Stimulated activated CD4-positive, alpha-beta T cell treated with anti-CD3 and anti-CD28 coated beads, Interleukin-1b, Interleukin-23, amount 100 ng/mL, for 48 hours (primary cell): ENCODE measurements at places on chromosomes 13 and 19.

DNA sequence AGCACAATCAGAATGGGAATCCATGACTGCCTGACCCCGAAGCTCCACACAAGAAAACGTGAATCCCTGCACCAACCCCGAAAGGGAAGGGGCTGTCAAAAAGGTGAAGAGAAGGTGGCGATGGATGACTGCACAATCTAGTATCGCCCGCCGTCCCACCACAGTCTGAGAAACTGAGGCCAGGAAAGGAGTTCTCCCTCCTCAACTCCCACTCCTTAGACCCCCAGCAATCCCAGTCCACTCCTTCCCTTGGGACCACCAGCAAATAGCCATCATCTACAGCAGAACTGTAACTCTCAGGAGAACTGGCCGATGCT lies 451 bp downstream of the NOSIP start:
- no peak for DNase-seq

DNA sequence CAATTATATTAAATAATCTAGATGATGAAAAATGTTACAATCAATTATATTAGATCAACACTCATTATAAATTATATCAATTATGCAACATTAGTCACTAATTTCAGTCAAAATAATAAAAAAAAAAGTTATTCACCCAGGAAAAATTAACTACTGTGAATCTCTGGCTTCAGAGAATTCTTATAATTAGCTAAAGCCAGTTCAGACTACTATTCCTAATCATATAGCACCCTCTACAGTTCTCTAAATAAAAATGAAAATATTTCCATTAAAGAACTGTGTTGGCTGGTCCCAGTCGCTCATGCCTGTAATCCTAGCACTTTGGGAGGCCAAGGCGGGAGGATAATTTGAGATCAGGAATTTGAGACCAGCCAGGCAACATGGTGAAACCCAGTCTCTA lies 33.0 kb downstream of the XPO4 start:
- DNase-seq = no peak

- DNase-seq = peak; percentile 18
These were observed 16.5 kb upstream of the RNF17 start for GRCh38 chr13:24747248-24748060.

GRCh38 chr13:101140936-101141335 lies 275.4 kb downstream of the NALCN start:
- no peak for DNase-seq

DNA sequence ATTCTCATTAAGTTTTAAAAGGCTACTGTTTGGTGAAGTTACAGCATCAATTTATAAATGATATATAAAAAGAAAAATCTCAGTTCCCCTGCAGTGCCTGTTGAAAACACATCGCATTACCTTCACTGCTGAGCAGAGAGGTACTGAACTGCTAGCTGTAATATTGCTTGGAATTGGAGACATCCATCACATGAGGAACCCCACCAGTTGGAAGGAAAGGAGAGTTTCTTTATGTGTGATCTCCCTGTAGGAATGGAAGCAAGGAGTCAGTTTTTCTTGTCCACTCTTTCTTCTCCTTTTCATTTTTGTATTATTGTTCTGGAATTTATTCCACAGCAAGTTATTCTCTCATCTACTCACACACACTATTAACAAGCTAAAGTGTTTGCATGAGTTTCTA lies 1586.0 kb upstream of the PRR20A start:
- no peak for DNase-seq
